ENCODE measurements at places on chromosomes 1 and 21.

- DNase-seq: no peak
Observed at GRCh38 chr1:216183007-216183406, 240.2 kb downstream of the USH2A start.

DNA sequence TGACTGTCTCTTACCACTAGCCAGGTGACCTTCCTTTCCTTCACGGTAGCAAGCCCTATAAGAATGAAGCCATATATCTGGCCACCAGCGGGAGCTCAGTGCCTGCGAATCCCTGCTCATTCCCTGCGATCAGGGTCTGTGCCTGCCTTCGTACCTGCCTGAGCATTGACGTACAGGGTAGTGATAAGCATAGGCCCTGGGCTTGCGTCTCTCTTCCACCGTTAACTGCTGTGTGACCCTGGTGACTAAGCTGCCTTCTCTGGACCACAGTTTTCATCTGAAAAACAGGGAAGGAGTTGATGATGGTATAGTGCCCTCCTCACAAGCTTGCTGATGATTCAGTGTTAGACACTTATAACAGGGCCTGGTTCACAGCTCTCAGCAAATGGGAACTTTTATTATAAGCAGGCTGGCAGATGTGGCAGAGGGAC is 4.1 kb downstream of the ZC3H12A start:
- no peak for DNase-seq

GRCh38 chr21:31397515-31397926 is 53.5 kb upstream of the TIAM1 start:
- no peak for DNase-seq

- no peak for DNase-seq
Observed at GRCh38 chr1:223228201-223228600, 85.2 kb upstream of the TLR5 start.

DNA sequence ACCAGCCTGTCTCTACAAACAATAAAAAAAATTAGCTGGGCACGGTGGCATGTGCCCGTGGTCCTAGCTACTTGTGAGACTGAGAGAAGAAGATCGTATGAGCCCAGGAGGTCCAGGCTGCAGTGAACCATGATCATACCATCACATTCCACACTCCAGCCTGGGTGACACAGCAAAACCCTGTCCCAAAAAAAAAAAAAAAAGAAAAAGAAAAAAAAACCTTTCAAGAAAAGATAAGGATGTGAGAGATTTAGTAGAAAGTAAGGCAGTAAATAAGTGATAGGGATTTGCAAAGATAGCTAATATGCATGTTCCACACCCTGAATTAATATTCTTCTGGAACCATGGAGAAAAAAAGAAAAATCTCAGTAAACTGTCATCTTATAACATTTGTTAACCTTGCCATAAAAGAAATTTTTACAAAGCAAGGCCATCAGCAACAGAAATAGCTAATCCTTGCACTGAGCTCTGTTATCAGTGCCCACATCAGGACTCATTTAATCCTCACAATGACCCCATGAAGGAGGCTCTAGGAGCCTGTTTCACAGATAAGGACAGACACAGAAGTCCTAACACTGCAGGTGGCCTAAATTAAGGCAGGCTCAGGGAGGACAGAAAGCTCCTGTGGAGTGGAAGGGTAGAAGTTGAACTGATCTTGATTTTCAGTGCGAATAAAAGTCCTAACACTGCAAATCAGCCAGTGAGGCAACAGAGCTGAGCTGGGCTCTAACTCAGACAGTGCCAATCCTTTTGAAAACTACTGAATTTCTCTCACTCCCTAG is 7.6 kb downstream of the GNB1 start:
- no peak for DNase-seq

DNA sequence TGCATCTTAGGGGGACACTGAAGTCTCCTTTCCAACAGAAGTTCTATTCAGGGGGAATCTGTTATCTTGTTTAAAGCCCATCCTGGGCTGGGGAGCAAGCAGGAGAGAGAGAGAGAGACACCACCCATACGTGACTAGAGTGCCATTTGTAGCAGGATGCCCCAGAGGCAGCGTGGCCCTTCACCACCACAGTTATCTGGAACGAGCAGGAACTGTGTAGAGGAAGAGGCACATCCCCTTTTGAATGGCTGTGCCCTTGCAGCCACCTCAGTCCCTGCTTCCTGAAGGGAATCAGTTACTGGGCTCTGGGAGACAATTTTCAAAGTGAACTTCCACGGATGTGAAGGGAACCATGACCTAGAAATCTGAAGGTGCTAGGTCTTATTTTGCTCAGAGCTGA is 19.4 kb upstream of the LAMTOR5 start:
- DNase-seq: no peak

DNA sequence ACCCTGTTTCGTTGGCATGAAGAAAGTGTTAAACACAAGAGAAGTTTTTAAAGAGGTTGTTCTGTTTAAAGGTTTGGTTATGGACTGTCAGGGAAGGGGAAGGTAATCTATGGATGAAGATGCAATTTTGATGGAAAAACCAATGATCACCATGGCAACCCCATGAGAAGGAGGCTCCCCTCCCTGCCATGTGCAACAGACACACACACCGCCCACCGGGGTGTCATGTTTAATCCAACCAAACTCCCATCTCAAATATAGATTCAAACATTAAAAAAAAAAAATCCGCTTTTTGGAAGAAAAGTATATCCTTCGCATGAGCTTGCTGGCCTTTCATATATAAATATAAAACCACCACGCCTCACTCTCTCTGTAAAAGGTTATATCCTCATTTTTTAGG is 80.9 kb upstream of the KRTAP19-8 start:
- no peak for DNase-seq

GRCh38 chr1:245436407-245436806 is 281.6 kb downstream of the KIF26B start:
- no peak for DNase-seq

- no peak for DNase-seq
Observed at GRCh38 chr1:162035241-162035640, 11.6 kb upstream of the OLFML2B start.

DNA sequence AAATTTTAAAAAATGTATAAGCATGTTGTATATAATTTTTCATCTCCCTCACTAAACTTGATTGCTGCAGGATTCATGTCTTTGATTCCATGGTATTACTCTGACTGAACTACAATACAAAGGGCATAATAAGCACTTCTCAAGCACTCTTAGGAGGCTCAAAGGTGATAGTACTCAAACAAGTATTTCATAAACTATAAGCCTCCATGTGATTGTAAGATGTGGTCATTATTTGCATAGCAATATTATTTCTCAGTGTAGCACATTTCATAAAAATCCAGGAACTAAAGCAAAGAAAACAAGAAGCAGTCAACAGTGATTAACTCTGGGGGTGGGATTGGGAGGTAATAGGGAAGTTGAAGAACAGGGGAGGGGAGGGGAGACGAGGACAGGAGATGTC is 106.2 kb upstream of the DPT start:
- no peak for DNase-seq

DNA sequence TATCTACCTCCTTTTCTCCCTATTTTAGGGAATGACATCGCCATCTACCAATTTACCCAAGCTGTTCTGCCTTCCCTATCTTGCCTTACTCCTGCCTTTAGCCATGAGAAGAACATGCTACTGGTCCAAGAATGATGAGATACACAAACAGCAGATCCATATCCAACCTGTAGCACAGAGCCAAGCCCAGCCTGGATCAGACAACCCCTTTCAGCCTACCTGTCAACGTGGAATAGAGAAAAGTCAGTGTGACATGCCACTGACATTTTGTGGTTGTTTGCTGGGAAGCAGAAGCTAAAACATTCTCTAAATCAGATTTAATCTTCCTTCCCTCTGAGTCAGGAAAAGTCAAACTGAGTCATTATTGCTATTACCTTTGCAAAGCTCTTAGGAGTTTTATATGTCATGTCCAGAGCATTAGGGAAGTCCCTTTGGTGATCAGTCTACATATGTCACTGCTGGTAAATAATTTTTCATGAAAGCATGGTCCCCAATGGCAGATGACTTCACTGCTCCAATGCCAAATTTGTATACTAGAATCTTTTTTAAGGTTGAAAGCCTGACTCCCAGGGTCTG is 143.1 kb downstream of the TPR start:
- DNase-seq: no peak

GRCh38 chr1:7705048-7705907 is 65.8 kb upstream of the VAMP3 start:
- no peak for DNase-seq

GRCh38 chr1:11653861-11654136 is 430 bp downstream of the FBXO2 start:
- no peak for DNase-seq

DNA sequence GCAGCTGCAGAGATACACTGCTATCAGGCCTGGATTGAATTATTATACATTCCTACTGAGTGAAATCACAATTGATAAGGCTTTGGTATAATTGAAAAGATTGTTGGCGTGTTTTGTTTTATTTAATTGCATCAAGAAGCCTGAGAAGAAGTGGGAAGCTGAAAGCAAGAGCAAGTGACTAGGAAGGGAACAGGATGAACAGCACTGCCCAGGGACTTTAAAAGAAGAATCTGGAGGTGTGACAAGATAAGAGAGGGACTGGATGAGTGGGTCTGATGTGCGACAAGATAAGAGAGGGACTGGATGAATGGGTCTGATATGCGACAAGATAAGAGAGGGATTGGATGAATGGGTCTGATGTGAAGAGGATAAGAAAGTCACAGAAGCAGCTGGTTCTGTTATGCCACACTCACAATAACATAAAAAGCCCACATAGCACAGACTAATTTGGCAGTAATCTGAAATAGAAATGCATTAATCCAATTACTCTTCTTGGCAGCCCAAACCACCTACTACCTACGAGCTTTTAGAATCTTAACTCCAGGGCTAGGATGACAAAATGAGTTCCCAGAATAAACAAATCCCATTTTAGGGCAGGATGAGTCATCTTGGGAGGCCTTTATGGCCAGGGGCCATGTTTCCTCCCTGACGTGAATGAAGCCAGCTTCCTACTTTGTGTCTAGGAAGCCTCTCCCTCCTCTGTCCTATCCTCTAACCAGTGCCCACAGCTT is 129.7 kb downstream of the DUSP10 start:
- DNase-seq: no peak

DNA sequence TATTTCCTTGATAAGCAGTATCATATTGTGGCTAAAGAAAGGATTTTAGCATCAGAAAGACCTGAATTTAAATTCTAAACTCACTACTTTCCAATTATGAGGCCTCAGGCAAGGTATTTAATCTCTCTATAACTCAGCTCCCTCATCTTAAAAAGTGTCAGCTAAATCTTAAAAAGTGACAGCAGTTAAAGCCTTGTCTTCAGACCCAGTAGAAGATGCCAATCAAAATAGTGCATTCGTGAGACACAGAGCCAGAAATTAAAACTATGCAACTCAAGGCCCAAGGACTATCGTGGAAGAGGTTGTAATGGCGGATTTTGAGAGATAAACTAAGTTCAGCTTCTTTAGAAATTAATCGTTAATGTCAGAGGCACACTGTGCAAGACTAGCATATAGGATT is 677.5 kb upstream of the BRINP3 start:
- DNase-seq: no peak

Data from NCI-H1436 treated with DMSO at 0.1 percent for 48 hours (cell line).